ENCODE measurements at places on chromosomes 11 and 22. TPM values are rescaled to one million over a fixed set of nuclear protein-coding genes. Genes with fewer than 3 reads are reported as not detected.

The C22orf23 gene
- total RNA-seq: 0.32 TPM

The NXPE2 gene
- total RNA-seq: not detected

The CTSW gene
- not detected for total RNA-seq

The NLRP6 gene
- total RNA-seq: not detected

The GSTP1 gene
- total RNA-seq: 647 TPM

The PHOX2A gene
- not detected for total RNA-seq
